ENCODE measurements at places on chromosomes 16 and 17. TPM values are rescaled to one million over a fixed set of nuclear protein-coding genes. Genes with fewer than 3 reads are reported as not detected.

DNA sequence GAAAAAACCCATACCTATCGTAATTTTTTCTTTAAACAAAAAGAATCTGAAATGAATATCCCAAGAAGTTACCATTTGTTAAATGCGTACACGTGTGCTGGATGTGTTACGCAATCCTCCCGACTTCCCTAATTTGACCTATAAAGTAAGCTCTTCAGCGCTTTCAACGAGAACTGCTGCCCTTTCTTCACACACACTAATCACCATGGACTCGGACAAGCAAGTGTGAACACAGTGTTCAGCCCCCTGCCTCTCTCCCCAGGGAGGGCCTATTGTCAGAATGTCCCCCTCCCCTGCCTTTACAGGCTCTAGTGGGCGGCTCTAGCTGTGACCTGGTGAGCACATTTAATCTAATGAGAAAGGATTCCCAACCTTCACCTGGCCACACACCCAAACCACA is 216.1 kb downstream of the CEP112 start:
- DNase-seq = no peak

ZNF624 gene
- 12.1 TPM for polyA plus RNA-seq

GJD3 gene
- polyA plus RNA-seq = not detected

GRCh38 chr16:3949287-3949686 is 68.8 kb upstream of the CREBBP start:
- peak; percentile 30 for DNase-seq

DNA sequence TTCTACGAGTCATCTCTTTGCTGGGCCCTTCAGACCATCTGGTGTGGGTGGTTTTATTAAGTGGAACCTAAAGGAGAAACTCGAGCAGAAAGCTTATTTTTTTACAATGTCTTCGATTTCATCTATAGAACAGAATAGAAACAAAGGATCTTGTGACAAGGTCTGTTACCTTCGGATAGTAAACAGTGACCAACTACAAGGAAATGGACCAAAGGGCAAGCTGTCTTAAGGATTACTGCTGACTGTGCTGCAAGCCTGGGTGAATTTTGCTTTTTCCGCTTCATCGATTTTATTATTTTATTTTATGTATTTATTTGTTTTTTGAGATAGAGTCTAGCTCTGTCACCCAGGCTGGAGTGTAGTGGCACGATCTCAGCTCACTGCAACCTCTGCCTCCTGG is 348.9 kb upstream of the ERCC4 start:
- DNase-seq = no peak

DNA sequence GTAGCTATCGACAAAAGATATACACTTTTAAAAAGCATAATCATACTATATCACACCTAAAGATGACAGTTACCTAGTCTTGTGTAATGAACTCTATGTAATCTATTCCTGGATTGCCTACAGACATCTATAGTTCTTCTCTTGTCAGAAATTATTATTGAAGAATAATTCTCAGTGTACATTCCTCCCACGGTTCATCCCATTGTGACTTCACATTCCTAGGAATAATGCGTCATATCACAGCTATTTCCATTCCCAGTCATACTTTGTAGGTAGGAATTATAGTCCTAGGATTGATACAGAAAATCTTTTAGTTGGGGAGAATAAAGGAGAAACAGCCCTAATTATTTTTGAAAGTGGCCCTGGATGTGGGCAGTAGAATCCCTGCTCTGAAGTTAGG is 44.0 kb upstream of the ABCC11 start:
- DNase-seq = no peak

NPIPA3 gene
- 24.9 TPM for polyA plus RNA-seq

SYCE1L gene
- polyA plus RNA-seq = 2.1 TPM

NOD2 gene
- 0.65 TPM for polyA plus RNA-seq

VMO1 gene
- 0.33 TPM for polyA plus RNA-seq

KRTAP2-3 gene
- not detected for polyA plus RNA-seq

GRCh38 chr17:80008848-80009247 is 26.8 kb downstream of the TBC1D16 start:
- DNase-seq = no peak

SPN gene
- 2.0 TPM for polyA plus RNA-seq

- no peak for DNase-seq
Measured at GRCh38 chr16:48445782-48446533, 60.7 kb upstream of the SIAH1 start.

SECTM1 gene
- polyA plus RNA-seq = 1.3 TPM

Data from left kidney (tissue), 8 donors.